ENCODE measurements at places on chromosomes 2 and 18.

- DNase-seq, result no peak
Observed at GRCh38 chr2:88596141-88596830, 31.0 kb downstream of the EIF2AK3 start.

- no peak for DNase-seq
Observed at GRCh38 chr2:181124497-181124896, 144.1 kb downstream of the UBE2E3 start.

GRCh38 chr18:37582261-37582660, 16.7 kb upstream of the CELF4 start:
- no peak for DNase-seq

- DNase-seq, result no peak
Observed at GRCh38 chr2:1856475-1856874, 112.2 kb upstream of the PXDN start.

DNA sequence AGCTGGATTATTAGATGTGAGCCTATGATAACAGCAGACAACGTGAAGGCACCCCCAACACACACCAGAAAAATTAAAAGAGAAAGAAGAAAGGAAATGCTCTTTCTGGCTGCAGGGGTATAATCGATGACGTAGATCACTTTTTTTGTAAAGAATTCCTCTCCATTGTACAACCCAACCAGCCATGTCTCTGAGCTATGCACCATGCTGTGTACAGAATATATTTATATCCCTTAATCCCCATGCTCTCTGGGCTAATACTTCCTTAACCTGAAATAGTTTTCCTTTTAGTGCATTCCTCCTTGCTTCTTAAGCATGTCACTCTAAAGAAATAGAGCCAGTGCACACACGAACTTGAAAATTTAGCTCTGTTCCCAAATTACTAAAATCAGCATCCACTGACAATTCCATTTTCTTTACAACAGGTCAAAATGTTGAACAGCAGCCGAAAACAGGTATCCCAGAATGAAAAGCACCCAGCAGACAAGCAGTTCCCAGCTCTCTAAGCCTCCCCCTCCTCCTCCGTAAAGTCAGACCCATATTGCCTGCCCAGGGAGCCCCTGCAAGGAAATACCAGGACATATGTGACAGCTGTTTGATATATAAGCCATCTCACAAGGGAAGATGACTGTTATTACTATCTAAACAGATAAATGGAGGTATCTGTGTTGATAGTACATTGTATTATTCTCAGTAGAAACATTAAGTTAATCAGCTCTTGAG, 247.4 kb upstream of the RAB6C start:
- DNase-seq, result no peak

DNA sequence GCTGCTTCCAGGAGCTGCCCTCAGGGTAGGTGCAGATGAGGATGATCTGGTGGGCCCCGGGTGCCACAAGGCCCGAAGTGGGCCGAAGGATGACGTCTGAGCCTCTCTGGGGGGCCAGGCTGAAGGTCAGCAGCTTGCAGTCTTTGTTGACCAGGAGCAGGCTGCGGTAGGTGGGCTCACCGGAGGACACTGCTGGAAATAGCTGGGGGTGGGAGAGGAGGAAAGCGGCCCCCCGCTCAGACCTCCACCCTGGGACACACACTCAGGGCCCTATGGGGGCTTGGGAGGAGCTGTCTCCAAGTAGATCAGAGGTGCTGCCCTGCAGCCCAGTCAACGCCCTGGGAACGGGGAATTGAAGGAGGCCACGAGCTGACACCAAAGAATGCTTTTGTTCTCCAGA, 17.3 kb downstream of the CFAP65 start:
- DNase-seq, result no peak

DNA sequence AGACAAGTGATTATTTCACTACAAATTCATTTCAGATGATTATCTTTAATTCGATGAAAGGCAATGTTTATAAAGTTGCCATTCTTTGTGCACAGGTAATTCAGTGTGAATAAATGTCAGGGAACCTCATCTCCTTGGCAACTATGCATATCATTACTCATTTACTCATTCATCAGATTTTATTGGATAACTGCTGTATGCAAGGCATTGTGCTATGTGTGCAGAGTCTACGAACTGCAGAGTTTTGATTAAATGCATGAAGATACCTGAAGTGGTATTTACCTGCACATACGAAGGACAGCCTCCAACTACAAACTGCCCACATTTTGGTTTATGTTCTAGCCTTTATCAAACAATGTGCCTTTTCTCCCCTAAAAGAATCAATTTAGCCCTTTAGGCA, 3.5 kb downstream of the RND3 start:
- no peak for DNase-seq

DNA sequence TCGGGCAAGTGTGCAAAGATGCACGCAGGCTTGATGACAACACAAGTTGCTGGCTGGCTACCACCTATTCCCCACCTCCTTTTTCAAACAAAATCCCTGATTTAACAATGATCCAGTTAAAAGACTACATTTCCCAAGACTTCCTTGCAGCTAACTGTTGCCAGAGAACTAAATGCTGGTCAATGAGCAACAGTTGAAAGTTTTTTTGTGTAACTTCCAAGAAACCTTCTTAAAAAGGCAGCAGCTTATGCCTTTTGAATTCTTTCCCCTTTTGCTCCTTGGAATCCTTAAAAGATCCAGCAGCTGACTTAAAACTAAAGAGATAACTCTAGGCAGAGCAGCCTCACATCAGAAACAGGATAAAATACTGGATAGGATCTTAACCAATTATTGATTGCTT, 38.5 kb downstream of the NPHP1 start:
- DNase-seq, result no peak

DNA sequence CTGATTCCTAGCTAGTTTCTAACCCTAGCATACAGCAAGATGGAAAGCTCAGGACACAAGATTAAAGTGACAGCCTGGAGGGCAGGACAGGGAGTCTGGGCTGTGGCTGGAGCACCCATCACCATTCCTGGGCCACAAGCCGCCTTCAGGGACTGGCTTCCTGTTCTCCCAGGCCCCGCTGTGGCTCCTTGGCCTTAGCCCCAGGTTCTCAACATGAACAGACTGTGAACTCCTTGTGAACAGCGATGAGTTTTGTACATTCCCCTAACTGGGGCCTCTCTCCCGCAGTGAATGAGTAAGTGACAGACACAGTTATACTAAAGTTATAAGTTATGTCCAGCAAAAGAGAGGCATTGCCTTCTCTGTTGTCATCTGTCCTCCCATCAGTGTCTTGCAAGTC, 35.9 kb upstream of the SLC14A1 start:
- no peak for DNase-seq
